HFFc6 (cell line): ENCODE measurements at places on chromosomes 5 and 9.

- no peak for DNase-seq
Measured at GRCh38 chr5:31758803-31759425, 120.0 kb downstream of the PDZD2 start.

- no peak for DNase-seq
Measured at GRCh38 chr5:68215898-68216244, 315 bp downstream of the PIK3R1 start.

DNA sequence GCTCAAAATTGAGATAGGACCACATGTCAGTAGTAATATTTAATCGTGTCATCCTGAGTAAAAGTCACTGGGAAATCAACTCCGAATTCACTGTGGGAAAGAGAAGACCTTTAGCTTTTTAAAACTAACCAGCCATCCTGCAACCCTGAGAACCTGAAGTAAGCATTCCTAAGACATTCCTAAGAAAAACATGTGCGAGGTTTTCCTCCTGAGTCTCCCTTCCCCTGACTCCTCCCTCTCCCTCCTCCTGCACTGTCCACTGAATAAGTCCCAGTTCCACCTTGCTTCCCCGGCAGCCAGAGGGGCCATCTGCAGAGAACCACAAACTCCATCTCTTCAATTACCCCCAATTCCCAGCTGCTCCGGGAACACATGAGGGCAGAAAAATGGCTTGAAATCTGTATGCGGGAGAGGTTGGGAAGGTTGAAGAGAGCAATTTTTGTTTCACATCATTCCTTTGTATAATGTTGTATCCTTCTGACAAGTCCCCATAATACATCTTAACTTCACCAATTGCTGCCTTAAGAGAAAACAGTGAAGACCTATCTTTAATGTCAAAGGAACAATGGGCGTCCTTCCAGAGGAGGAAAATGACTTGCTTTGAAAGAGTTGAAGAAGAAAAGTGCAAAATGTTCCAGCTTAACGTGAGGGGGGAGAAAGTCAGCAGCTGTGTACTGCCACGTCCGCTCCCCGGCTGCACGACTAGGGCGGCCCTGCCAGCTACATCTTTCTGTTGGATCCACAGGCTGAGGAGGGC, 186.3 kb downstream of the ZNF462 start:
- DNase-seq: no peak

DNA sequence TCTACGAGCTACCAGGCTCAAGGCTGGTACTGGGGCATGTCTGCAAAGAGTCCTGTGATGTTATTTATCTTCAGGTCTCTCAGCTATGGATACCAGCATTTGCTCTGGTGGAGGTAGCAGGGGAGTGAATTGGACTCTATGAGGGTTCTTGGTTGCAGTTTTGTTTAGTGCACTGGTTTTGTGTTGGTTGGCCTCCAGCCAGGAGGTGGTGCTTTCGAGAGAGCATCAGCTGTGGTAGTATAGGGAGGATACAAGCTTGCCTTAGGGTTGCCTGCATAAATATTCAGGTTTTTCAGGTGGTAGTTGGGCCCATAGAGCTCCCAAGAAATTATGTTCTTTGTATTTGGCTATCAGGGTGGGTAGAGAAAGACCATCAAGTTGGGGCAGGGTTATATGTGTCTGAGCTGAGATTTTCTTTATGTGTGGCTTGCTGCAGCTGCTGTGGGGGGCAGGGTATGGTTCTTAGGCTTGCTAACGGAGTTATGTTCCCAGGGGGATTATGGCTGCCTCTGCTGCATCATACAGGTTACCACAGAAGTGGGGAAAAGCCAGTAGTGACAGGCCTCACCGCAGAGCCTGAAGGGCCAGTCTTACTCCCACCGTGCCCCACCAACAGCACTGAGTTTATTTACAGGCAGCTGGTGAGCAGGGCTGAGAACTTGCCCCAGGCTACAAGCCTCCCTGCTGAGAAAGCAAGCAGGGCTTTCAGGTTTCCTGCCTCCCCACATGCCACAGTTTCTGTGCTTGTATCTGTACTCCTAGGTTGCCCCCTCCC, 9.7 kb upstream of the RIOK2 start:
- no peak for DNase-seq

DNA sequence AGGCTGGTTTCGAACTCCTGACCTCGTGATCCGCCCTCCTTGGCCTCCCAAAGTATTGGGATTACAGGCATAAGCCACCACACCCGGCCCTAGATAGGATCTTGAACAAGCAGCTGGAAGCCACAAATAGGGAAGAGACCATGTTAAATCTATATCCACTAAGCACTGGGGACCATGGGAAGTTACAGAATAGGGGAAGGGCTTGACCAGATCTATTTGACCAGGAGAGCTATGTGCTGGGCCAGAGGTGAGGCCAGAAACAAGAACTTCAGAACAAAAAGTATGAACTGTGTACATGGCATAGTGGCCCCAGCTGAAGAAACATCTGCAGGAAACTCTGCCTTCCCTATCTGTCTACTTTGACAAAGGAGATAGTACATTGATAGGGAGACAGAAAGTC, 10.8 kb downstream of the KLF4 start:
- DNase-seq: no peak
